ENCODE measurements at places on chromosomes 1 and 21. TPM values are rescaled to one million over a fixed set of nuclear protein-coding genes. Genes with fewer than 3 reads are reported as not detected.

ETV3L gene
- not detected for total RNA-seq

LCA5L gene
- total RNA-seq = 0.65 TPM

MEF2D gene
- total RNA-seq = 6.8 TPM

C1orf21 gene
- total RNA-seq = 25.3 TPM

VHLL gene
- 0.11 TPM for total RNA-seq

PTPN22 gene
- total RNA-seq = not detected

ERICH3 gene
- total RNA-seq = not detected

SDF4 gene
- total RNA-seq = 79.1 TPM

C1orf167 gene
- 0.17 TPM for total RNA-seq

LDLRAD1 gene
- total RNA-seq = not detected

TNFAIP8L2 gene
- 0.11 TPM for total RNA-seq

C1QA gene
- not detected for total RNA-seq

KLF17 gene
- total RNA-seq = not detected

PDE4DIP gene
- 7.3 TPM for total RNA-seq

NUDT4B gene
- total RNA-seq = 8.2 TPM

ECM1 gene
- total RNA-seq = 0.11 TPM

OR10Z1 gene
- total RNA-seq = not detected

MTFR1L gene
- 31.3 TPM for total RNA-seq

ZNF593OS gene
- not detected for total RNA-seq

THEM5 gene
- total RNA-seq = 0.33 TPM

S100A12 gene
- not detected for total RNA-seq

ALX3 gene
- total RNA-seq = not detected

ELAVL4 gene
- total RNA-seq = under 0.01 TPM

ACKR1 gene
- total RNA-seq = not detected

EFNA3 gene
- 1.4 TPM for total RNA-seq

RGSL1 gene
- not detected for total RNA-seq

OR2L5 gene
- not detected for total RNA-seq

Measured in dermis lymphatic vessel endothelial cell (primary cell).